Occipital lobe (tissue), 3 donors: ENCODE measurements at places on chromosomes 5 and 9. TPM values are rescaled to one million over a fixed set of nuclear protein-coding genes. Genes with fewer than 3 reads are reported as not detected.

Gene AK1
- 28.4 TPM for total RNA-seq

Gene TNFSF15
- 0.16 TPM for total RNA-seq

Gene SLC46A2
- not detected for total RNA-seq

Gene AK3
- 33.1 TPM for total RNA-seq

Gene NMUR2
- total RNA-seq = not detected

Gene ESM1
- total RNA-seq = 0.47 TPM

Gene CDC25C
- total RNA-seq = 2.3 TPM

Gene C9
- total RNA-seq = not detected

Gene PCDHAC1
- 74.1 TPM for total RNA-seq

Gene SLIT3
- 0.78 TPM for total RNA-seq

Gene COL5A1
- 4.5 TPM for total RNA-seq

Gene SRA1
- total RNA-seq = 17.0 TPM

Gene MEIKIN
- total RNA-seq = 1.7 TPM

Gene CD72
- 0.47 TPM for total RNA-seq
